Karpas-422 (cell line): ENCODE measurements at places on chromosomes 3 and 15.
A peak's percentile ranks its signal among the peaks of the same experiment; 100 is the strongest.

GRCh38 chr3:137349557-137350348, 392.0 kb downstream of the IL20RB start:
- no peak for DNase-seq
- no peaks in the 10 kb centered on the region for H3K27me3 ChIP-seq
- H3K4me1 ChIP-seq: no peaks in the 10 kb centered on the region
- H3K4me3 ChIP-seq: no peak overlapping the region
- no peaks in the 10 kb centered on the region for H3K36me3 ChIP-seq
- H3K27ac ChIP-seq: no peak overlapping the region

- no peak overlapping the region for H3K4me3 ChIP-seq
- DNase-seq: no peak
- H3K27me3 ChIP-seq: no peaks in the 10 kb centered on the region
- H3K4me1 ChIP-seq: no peaks in the 10 kb centered on the region
- H3K36me3 ChIP-seq: no peaks in the 10 kb centered on the region
These were observed 294.0 kb upstream of the ATP10A start for GRCh38 chr15:26157081-26157480.

GRCh38 chr3:52824037-52824436, 6.4 kb downstream of the ITIH4 start:
- H3K36me3 ChIP-seq: no peaks in the 10 kb centered on the region
- no peaks in the 10 kb centered on the region for H3K27me3 ChIP-seq
- no peak for DNase-seq
- H3K4me1 ChIP-seq: no peaks in the 10 kb centered on the region
- no peak overlapping the region for H3K27ac ChIP-seq
- H3K4me3 ChIP-seq: no peak overlapping the region

DNA sequence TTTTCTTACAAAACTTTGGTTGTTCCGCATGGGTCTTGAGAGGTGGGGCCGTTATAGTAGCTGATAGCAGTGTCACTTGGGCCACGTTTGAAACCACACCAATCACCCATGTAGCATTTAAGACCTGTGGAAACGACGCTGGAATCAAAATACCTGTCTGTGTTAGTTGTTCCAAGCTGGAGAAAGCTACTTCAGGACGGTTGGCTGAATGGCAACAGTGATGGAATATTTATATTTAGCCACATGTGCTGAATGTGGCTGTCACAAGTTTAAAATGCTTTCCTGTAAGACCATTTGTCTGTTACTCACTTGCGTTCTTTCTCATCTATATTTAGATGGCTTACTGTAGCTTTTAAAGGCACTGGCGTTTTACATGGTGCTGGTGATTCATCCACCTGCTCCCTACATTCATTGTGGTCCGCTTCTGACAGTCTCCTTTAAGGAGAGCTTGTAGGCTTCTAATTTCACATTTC, 1.4 kb downstream of the DNAJA4 start:
- no peak overlapping the region for H3K27ac ChIP-seq
- no peaks in the 10 kb centered on the region for H3K4me1 ChIP-seq
- DNase-seq: no peak
- no peak overlapping the region for H3K4me3 ChIP-seq
- no peaks in the 10 kb centered on the region for H3K27me3 ChIP-seq

GRCh38 chr3:8542190-8543135, 40.8 kb downstream of the LMCD1 start:
- DNase-seq: no peak
- no peaks in the 10 kb centered on the region for H3K27me3 ChIP-seq
- H3K27ac ChIP-seq: no peak overlapping the region
- no peaks in the 10 kb centered on the region for H3K4me1 ChIP-seq

DNA sequence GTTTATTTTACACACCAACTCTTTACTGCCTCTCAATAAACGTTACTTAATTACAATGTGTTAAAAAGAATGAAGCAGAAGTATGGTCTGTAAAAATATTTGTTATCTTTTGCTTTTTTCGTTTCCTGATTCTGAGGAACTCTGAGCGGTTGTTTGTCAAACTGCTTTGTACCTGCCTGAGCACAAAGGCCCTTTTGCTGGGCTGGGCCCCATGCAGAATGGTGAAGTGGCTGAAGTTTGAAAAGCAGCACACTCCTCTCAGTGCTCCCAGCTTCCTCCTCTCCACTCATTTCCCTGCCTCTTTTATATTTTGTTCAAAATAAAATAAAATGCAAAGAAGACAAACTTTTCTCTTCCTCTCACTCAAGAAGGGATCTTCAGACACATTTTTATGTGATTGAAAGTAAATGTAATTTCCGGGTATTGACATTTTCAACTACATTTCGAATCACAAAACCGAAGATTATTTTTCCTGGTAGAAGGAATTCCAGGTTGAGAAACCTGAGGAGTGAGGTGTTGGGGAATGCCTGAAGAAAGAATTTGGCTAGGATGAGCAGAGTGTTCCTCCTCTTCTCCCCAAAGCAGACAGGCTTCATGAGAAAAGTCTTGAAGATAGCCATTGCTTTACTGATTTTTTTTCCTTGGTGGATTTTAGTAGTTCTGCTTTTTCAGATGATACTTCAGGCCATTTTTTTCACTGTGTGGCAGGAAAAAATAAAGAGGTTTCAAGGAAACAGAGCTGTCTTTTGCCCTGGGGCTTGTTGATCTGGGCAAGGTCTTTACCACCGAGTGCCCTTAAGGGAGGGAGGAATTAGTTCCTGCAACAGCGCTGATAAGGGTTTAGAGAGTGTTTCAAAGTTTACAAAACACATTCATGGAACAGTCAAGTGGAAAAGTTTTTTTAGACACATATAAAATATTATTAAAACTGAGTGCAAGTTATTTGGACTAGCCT, 229.8 kb downstream of the NFKBIZ start:
- no peak overlapping the region for H3K27ac ChIP-seq
- no peak for DNase-seq
- H3K27me3 ChIP-seq: no peaks in the 10 kb centered on the region
- no peak overlapping the region for H3K4me3 ChIP-seq

GRCh38 chr3:12943124-12944021, 102.0 kb upstream of the RPL32 start:
- H3K27me3 ChIP-seq: no peaks in the 10 kb centered on the region
- no peaks in the 10 kb centered on the region for H3K36me3 ChIP-seq
- no peak overlapping the region for H3K4me3 ChIP-seq

- H3K4me3 ChIP-seq: no peak overlapping the region
- no peaks in the 10 kb centered on the region for H3K36me3 ChIP-seq
- no peaks in the 10 kb centered on the region for H3K4me1 ChIP-seq
- no peak for DNase-seq
These were observed 79.4 kb downstream of the AAGAB start for GRCh38 chr15:67174864-67175573.

DNA sequence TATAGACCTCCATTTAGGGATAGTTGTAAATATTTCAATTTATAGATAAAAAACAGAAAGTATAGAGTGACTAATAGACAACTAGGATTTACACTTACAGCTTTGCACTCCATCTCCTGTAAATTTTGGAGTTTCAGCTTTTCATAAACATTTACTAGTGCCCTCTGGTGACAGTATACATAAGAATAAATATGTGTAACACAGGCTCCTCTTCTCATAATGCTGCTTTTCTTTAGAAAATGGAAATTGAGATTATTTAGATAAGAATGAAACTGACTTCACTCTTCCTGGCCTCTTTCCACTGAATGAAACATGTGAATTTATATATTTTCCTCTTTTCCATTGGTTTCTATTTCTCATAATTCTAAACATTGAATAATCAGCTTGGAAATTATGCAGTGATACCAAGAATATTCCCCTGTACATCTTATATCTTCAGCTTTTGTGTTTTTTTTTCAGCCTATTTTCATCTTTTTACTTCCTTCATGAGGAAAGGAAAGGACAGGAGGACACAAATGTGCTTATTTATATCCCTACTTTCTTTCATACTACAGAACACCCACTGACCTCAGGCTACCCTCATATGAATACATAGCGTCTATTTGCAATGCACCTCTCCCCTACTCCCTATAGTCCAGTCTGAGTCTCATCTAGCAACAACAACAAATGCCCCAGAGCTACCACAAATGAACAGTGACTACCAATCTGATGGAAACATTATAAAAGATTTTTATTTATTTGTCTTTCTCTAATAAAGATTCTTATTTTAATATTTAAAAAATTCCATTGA, 103.1 kb upstream of the CCDC39 start:
- no peak overlapping the region for H3K4me3 ChIP-seq
- no peaks in the 10 kb centered on the region for H3K27me3 ChIP-seq

DNA sequence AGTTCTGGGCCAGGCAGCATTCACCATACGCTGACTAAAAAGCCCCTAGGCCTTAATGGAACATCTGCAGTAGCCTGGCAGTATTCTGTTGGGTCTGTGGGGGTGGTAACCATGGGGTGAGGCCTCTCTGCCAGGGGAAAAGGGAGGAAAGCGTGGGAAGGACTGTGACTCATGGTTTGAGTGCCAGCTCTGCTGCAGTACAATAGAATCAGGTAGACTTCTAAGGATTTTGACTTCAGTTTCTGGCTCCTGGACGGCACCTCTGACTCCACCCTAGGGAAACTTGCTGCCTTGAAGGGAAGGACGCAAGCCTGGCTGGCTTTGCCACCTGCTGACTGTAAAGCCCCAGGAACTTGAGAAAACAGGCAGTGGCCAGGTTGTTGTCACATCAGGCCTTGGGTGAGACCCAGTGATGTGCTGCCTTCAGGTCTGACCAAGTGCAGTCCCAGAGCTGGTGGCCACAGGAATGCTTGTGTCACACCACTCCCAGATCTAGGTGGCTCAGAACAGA, 148.6 kb downstream of the SUCNR1 start:
- H3K4me1 ChIP-seq: no peaks in the 10 kb centered on the region
- no peaks in the 10 kb centered on the region for H3K27me3 ChIP-seq
- no peaks in the 10 kb centered on the region for H3K36me3 ChIP-seq
- no peak overlapping the region for H3K4me3 ChIP-seq
- DNase-seq: no peak
- H3K27ac ChIP-seq: no peak overlapping the region

DNA sequence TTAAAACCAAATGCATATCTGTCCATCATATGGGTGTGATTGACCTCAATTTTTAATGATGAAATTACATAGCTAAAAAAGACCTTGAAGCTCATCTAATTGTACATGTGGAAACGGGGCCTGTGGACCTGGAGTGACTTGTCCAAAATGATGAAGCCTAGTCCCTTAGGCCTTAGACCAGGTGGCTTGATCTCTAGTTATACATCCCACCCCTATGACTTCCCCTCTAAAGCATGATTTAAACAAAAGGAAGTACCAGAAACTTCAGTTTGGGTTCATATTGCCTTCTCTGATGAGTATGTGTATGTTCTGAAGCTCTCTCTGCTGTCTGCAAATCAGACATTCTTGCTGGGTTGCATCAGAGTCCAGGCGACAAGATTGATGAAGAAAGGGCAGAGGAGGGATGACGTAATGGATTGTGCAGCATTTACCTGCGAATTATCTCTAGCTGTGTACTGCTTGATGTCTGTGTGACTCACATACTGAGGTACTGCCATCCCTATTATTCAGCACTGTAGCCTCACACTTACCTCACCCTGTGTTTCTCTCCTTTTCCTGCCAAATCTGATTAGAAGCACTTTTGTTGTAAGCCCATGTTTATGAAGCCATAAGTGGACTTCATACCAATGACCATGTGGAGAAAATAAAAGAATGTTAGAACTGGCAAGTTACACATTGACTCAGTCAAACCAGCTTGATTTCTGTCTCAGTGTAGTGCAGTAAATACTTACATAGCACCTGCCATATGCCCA, 111.5 kb downstream of the FILIP1L start:
- no peaks in the 10 kb centered on the region for H3K4me1 ChIP-seq
- no peaks in the 10 kb centered on the region for H3K36me3 ChIP-seq
- no peak overlapping the region for H3K27ac ChIP-seq
- H3K27me3 ChIP-seq: no peaks in the 10 kb centered on the region
- no peak for DNase-seq

GRCh38 chr3:129365296-129366136, 62.9 kb downstream of the EFCAB12 start:
- H3K27ac ChIP-seq: no peak overlapping the region
- DNase-seq: no peak
- H3K27me3 ChIP-seq: no peaks in the 10 kb centered on the region; the same call in 1 of the 2 replicates
- no peaks in the 10 kb centered on the region for H3K4me1 ChIP-seq

- DNase-seq: no peak
- no peak overlapping the region for H3K27ac ChIP-seq
- H3K27me3 ChIP-seq: no peaks in the 10 kb centered on the region
- H3K4me1 ChIP-seq: no peaks in the 10 kb centered on the region
These were observed 10.2 kb upstream of the HTR3C start for GRCh38 chr3:184042617-184043016.

- H3K4me1 ChIP-seq: no peaks in the 10 kb centered on the region
- H3K4me3 ChIP-seq: no peak overlapping the region
- H3K36me3 ChIP-seq: no peaks in the 10 kb centered on the region
- H3K27me3 ChIP-seq: no peaks in the 10 kb centered on the region
- no peak overlapping the region for H3K27ac ChIP-seq
- peak; percentile 32 for DNase-seq
These were observed 15.3 kb upstream of the TMEM115 start for GRCh38 chr3:50374363-50375257.

- H3K4me1 ChIP-seq: peaks cover 76% of the 10 kb centered on the region
- no peaks in the 10 kb centered on the region for H3K27me3 ChIP-seq
- DNase-seq: peak; percentile 62
- no peaks in the 10 kb centered on the region for H3K36me3 ChIP-seq
These were observed 25.5 kb upstream of the CP start for GRCh38 chr3:149247008-149247710.

DNA sequence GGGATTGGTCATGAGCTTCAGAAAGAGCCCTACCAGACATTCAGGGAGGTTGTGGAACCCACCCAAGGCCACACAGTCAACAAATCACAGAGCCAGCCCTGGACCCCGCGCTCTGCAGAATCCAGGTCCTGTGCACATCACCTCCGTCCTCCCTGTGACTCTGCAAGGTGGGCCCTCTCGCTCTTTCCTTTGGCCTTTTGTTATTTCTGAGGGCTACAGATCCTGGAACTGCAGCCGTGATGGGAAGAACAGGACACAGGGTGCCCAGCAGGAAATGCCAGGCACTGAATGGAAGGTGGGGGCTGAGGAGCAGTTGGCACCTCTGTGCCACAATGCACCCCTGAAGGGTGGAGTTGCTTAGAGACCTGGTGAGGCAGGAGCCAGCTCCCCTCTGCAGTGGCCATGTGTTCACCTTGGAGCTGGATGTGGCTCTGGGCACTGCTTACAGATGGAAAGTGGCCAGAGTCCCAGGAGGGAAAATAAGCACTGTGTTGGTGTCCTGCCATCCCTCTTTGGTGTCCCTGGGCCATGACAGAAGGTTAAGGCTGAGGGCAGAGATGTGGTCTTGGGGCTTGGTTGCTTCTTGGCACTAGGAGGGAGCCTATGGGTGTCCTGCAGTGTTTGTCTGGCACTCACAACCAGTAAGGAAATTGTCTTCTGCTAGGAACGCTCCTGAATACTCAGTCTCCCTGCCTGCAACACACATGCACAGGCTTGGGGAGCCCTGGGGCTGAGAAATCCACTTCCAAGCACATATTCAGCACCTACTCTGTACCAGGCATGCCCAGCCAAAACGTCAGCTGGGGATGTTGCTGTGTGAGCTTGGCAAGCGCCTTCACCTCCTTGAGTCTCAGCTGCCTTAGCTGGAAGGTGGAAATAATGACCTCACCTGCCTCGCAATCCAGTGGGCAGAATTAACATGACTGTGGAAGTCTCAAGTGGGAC, 98.0 kb upstream of the SLC6A6 start:
- H3K27me3 ChIP-seq: no peaks in the 10 kb centered on the region
- H3K27ac ChIP-seq: no peak overlapping the region
- H3K4me3 ChIP-seq: no peak overlapping the region
- DNase-seq: no peak

- 0 out of 2 replicates have a peak, but pooled peaks cover 4% of the 10 kb centered on the region for H3K36me3 ChIP-seq
- H3K27ac ChIP-seq: peak overlapping the region; percentile 84
- H3K4me3 ChIP-seq: peak overlapping the region; percentile 76
- no peaks in the 10 kb centered on the region for H3K27me3 ChIP-seq
- DNase-seq: peak; percentile 91
- H3K4me1 ChIP-seq: peaks cover 52% of the 10 kb centered on the region
These were observed 1.4 kb downstream of the ETV5 start for GRCh38 chr3:186107215-186108105.
